ENCODE measurements at places on chromosomes 3 and 15.

DNA sequence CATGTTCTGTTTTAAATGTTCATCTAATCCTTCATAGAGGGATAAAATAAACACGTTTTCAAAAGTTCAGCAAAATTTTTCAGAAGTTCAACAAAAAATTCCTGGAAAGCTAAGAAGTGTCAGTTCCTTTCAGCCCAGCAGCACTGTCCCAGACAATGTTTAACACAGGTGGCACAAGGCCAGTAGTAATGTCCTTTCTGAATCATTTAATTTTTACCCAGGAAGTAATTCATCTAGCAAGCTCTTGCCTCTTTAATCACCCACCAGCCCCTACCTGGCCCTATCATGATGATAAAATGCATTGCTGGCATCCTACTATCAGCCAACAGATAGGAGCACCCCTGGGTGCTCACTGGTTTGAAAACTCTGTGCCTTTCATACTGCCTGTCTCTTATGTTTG is 627.1 kb upstream of the ADAMTS9 start:
- DNase-seq, result no peak

DNA sequence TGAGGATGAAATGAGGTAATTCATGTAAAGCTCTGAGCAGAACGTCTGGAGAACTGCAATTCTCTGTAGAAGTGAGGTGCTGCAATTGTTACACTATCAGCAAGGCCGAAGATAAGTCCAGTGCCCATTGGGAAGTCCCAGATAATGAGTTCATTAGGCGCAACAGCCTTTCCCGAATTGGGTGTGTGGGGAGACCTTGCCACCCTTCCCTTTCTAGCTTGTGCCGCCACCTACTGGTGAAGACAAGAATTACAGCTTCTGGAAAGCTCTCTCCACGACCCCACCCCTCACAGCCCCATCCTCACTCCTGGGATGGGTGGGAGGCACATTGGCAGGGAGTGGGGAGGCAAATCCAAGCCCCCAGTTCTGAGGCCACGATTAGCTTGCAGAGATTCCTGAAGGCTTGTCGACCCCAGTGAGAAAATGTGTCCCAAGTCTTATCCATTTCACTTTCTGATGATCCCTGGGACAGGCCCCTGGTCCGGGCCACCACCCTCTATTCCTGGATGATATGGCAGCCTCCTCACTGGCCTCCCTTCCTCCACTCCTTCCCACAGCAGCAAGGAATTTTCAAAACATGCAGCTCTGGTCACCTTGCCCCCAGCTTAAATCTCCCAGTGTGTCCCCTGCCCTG is 36.4 kb downstream of the FAM3D start:
- peak; percentile 36 for DNase-seq

DNA sequence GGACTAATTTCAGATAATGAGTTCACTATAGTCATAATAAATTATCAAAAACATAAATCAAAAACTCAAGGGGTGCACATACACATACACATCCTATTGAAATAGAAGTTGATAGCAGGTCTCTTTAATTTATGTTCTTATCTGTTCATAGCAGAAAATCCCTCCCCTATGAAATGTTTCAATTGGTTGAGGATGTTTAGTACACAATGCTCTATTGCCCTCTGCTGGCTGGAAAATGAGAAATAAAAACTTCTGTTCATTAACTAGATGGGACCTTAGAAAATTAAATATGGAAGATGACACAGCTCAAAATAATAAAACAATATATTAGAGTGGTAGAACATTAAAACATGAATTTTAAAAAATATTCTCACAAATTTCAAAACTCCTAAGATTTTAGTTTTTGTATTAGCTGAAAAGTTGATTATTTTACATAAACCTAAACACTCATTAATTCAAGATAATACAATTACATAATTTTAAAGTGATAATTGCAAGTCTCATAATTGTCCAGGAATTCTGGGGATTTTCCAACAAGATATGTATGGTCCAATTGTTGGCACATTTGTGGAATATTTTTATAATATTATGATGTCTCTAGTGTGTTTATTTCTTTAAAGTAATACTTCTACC is 735.0 kb downstream of the ROBO1 start:
- no peak for DNase-seq

DNA sequence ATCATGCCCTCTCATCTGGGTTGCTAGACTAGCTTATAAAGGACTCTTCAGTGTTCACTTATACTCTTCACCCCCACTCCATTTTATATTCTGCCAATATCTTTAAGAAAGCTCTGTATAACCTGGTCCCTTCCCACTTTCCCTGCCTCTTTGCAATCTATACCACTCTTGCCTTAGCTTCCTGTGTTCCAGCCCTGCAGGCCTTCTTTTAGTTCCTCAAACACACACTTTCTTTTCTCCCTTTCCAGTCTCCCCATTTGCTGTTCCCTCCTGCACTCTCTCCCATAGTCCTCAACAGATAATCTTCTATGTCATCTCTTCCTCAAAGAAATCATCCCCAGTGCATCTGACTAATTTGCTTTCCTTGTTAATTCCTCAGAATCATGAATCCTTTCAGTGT is 28.7 kb downstream of the SENP8 start:
- DNase-seq, result no peak

GRCh38 chr15:92050220-92050898 is 196.9 kb downstream of the SLCO3A1 start:
- no peak for DNase-seq

DNA sequence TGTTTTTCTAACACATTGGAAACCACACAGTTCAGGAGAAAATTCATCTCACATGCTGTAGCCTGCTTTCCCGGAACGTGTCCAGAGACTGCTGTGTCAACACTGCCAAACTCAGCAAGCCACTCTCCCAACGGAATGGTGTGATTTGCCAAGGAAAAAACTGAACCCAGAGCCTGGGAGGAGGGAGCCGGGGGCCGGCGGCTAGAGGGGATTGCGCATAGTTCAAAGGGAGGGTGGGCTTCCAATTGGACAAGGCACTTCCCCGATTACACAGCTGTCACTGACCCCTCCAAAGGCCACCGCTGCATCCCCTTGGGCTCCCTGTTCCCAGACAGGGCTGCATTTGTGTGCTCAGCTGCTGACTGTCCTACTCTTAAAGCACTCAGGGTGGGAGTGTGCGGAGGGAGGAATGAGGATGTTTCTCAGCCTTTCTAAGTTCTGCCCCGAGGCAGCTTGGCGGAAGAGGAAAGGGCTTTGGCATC is 256.2 kb downstream of the ZNF621 start:
- no peak for DNase-seq

- no peak for DNase-seq
Observed at GRCh38 chr15:57550640-57551039, 41.1 kb upstream of the MYZAP start.

DNA sequence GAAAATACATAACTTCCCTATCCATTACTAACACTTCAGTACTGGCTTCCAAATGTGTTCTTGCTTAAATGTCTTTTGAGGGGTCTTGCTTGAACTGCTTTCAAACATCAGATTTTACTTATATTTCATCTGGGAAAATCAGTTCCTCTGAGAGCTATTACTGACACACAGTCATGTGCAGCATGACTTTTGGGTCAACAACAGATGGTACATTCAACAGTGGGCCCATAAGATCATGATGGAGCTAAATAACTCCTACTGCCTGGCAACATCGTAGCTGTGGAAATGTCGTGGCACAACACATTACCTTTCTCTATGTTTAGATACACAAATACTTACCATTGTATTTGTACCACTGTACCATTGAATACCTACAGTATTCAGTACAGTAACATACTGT is 43.8 kb downstream of the WWTR1 start:
- DNase-seq, result no peak

DNA sequence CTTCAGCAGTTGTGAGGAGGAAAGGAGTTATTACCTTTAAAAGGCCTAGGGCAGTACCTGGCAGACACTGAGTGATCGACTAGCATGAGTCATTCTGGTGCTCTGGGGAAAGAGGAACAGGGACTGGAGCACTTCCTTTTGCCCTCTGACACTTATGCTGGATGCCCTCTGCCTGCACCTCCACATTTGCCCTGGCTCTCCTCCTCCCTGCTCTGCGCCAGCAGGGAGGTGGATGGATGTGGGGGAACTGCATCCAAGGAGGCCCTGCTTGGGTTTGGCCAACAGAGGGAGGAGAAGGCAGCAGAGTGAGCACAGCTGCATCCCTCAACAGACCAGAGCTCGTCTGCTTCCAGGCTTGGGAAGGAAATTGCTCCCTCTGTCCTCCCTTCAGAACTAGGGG is 75.0 kb downstream of the SEMA5B start:
- no peak for DNase-seq

GRCh38 chr3:43369404-43370292 is 83.3 kb downstream of the SNRK start:
- DNase-seq, result no peak

GRCh38 chr3:128550471-128551126 is 57.6 kb upstream of the GATA2 start:
- DNase-seq, result no peak

All from stimulated activated CD8-positive, alpha-beta memory T cell treated with anti-CD3 and anti-CD28 coated beads, Interleukin-4, amount 100 ng/mL, for 4 hours (primary cell).